ENCODE measurements at places on chromosomes 3 and 15.
A peak's percentile ranks its signal among the peaks of the same experiment; 100 is the strongest.

- no peak overlapping the region for H3K4me3 ChIP-seq
- peaks cover 14% of the 10 kb centered on the region for H3K4me1 ChIP-seq
- no peak overlapping the region for H3K27ac ChIP-seq
These were observed 9.8 kb upstream of the TMEM115 start for GRCh38 chr3:50369012-50369670.

- no peaks in the 10 kb centered on the region for H3K36me3 ChIP-seq
- DNase-seq, result no peak
- H3K4me3 ChIP-seq, result no peak overlapping the region
- no peak overlapping the region for H3K27ac ChIP-seq
- H3K27me3 ChIP-seq, result peaks cover 13% of the 10 kb centered on the region
- H3K4me1 ChIP-seq, result no peaks in the 10 kb centered on the region
These were observed 3.6 kb upstream of the AGTR1 start for GRCh38 chr3:148694116-148694515.

GRCh38 chr3:106332884-106333283, 464.1 kb upstream of the CBLB start:
- no peak overlapping the region for H3K4me3 ChIP-seq
- H3K36me3 ChIP-seq, result peaks cover 9% of the 10 kb centered on the region
- H3K27ac ChIP-seq, result no peak overlapping the region
- H3K4me1 ChIP-seq, result peaks cover 48% of the 10 kb centered on the region
- no peaks in the 10 kb centered on the region for H3K27me3 ChIP-seq

DNA sequence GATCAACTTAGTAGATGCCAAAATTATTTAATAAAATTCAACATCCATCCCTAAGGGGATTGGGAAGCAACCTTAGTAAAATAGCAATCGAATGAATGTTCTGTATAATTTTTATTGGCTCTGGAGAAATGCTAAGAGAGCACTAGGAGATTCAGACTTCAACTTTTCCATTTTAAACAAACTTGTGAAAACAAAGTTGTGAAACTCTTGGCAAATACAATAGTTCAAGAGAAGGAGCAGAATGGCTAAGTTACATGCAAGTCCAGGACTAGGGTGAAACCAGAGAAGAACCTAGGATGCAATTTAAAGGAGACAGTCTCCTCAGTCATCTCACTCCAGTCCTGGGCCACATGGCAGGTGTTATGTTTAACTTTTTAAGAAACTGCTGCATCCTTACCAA, 16.7 kb upstream of the ZNF280D start:
- no peak overlapping the region for H3K27ac ChIP-seq
- peaks cover 2% of the 10 kb centered on the region for H3K27me3 ChIP-seq
- no peaks in the 10 kb centered on the region for H3K36me3 ChIP-seq
- H3K4me1 ChIP-seq, result no peaks in the 10 kb centered on the region

DNA sequence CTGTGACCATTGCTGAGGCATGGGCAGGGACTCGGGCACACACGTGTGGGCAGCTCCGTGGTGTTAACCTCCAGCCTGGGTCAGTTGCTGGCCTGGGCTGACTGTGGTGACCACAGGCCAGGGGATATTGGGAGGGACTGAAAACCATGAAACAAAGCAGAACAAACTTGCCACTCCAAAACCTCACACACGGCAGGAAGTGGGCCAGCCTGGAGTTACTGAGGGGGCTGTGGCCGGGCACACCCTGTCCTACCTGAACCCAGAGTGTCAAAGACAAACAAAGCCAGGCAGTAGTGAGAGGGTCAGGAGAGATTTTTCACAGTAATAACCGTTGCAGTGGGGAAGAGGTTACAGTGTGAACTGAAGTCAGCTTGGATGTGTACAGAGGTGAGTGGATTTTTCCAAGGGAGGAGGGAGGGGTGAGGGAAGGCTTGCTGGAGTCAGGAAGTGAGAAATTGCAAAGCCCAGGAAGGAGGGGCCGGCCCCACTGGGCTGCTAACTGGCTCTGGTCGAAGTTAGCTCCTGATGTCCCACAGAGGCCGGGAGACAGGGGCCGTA, 40.0 kb upstream of the ATP10A start:
- peak; percentile 46 for DNase-seq
- H3K27ac ChIP-seq, result peak overlapping the region; percentile 74
- peak overlapping the region; percentile 4 for H3K4me3 ChIP-seq
- peaks cover 23% of the 10 kb centered on the region for H3K4me1 ChIP-seq
- H3K36me3 ChIP-seq, result no peaks in the 10 kb centered on the region
- no peaks in the 10 kb centered on the region for H3K27me3 ChIP-seq

- no peak overlapping the region for H3K27ac ChIP-seq
- H3K36me3 ChIP-seq, result no peaks in the 10 kb centered on the region
- H3K27me3 ChIP-seq, result no peaks in the 10 kb centered on the region
- no peaks in the 10 kb centered on the region for H3K4me1 ChIP-seq
These were observed 23.6 kb upstream of the KCNMB2 start for GRCh38 chr3:178512647-178513046.

DNA sequence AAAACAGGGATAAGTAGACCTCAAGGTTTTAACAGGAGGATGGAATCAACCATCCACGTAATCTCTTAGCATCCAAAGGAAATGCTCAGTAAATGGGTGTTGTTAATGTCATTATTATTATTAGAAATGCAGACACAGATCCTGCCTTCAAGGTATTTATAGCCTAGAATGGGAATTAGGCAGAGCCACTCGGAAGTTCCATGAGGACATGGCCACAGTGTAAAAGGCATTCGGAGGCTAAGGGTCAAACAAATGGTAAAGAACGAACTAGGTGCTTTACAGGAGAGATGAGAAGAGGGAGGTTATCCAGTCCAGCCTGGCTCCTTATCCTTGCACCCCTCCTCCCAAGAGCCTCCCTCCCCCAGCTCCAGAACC, 65.0 kb downstream of the SRGAP3 start:
- no peak for DNase-seq
- no peaks in the 10 kb centered on the region for H3K36me3 ChIP-seq
- peaks cover 15% of the 10 kb centered on the region for H3K27me3 ChIP-seq
- no peak overlapping the region for H3K4me3 ChIP-seq

DNA sequence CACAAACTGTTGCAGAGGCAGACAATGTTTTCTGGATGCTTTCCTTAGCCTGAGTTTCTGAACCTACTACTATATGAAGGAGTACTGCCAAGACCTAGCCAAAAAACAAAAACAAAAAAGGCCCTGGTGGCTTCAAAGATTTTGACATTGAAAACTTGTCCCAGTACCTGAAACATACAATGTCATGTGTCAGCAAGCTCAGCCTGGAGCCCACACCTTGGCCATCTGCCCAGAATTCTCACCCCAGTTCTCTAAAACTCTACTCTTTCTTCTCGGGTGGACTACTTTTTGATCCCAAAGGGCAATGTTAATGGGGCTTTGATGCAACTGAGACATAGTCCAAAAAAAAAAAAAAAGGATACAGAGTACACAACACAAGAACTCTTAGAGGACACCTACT, 81.4 kb downstream of the FAM174B start:
- no peaks in the 10 kb centered on the region for H3K36me3 ChIP-seq
- H3K4me3 ChIP-seq, result no peak overlapping the region

GRCh38 chr3:126944089-126944965, 38.6 kb upstream of the PLXNA1 start:
- DNase-seq, result no peak
- H3K27me3 ChIP-seq, result no peaks in the 10 kb centered on the region
- H3K36me3 ChIP-seq, result no peaks in the 10 kb centered on the region
- no peak overlapping the region for H3K27ac ChIP-seq
- no peak overlapping the region for H3K4me3 ChIP-seq

DNA sequence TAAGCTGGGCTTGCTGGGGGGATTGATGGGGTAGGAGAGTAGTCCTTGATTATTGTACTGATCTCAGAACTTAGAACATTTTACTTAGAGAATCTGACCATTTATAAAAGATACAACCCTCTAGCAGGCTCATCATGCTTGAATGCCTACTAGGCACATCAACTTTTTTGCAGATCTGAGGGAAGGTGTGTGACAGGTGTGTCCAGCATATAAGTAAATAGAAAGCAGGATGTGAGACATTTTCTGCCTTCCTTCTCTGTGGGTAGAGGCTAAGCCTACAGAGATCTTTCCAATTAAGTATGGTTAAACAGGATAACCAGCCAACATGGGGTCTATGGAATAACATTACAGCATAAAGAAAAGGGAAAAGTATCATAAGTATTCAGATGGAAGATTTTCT, 159.1 kb downstream of the AKAP13 start:
- no peak for DNase-seq
- H3K27me3 ChIP-seq, result no peaks in the 10 kb centered on the region
- peaks cover 57% of the 10 kb centered on the region for H3K4me1 ChIP-seq
- H3K4me3 ChIP-seq, result no peak overlapping the region

- H3K27ac ChIP-seq, result no peak overlapping the region
- no peak overlapping the region for H3K4me3 ChIP-seq
- H3K4me1 ChIP-seq, result no peaks in the 10 kb centered on the region
These were observed 290.2 kb downstream of the SHQ1 start for GRCh38 chr3:72558001-72558400.

GRCh38 chr3:96756516-96756915, 57.9 kb upstream of the EPHA6 start:
- H3K36me3 ChIP-seq, result no peaks in the 10 kb centered on the region
- no peak for DNase-seq
- H3K27me3 ChIP-seq, result no peaks in the 10 kb centered on the region
- H3K4me3 ChIP-seq, result no peak overlapping the region
